ENCODE measurements at places on chromosomes 1 and 21.
A peak's percentile ranks its signal among the peaks of the same experiment; 100 is the strongest.

DNA sequence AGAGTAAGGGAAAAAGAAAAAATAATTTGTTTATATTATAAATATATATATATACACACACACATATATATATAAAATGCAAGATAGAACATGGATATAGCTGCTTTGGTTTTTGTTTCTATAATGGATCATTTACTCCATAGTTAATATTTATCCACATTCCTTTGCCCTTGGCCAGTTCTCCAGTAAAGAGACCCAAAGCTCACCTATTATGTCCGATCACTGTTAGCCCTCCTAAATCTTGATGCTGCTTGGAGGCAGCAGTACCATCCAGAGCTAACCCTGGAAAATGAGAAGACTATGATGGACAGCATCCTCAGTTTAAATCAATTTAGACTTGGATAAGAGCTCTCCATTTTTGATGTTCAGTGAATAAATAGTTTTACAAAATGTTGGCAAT lies 407.7 kb downstream of the PLPP3 start:
- DNase-seq = no peak

GRCh38 chr1:176096015-176096414 lies 111.1 kb downstream of the COP1 start:
- DNase-seq = no peak

- no peak for DNase-seq
Measured at GRCh38 chr1:99645203-99645602, 710 bp upstream of the PALMD start.

- DNase-seq = peak; percentile 67
Measured at GRCh38 chr1:107964336-107965109, 457 bp downstream of the VAV3 start.

DNA sequence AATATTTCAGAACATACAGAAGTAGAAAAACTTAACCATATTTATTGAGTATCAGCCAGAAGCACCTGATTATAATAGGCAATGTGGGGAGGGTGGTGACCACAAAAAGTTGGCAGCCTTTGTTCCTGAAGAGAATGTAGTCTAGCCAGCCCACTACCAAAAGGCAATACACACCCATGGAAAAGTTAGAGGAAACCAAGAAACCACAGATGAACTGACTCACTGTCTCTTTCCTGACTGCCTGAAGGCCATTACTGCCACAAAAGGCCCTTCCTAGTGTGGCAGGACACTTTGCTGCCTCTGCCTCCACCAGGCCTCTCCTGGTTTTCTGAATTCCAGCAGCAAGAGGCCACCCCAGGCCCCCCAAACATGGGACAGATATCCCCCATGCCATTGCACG lies 14.6 kb upstream of the PROX1 start:
- DNase-seq = no peak

DNA sequence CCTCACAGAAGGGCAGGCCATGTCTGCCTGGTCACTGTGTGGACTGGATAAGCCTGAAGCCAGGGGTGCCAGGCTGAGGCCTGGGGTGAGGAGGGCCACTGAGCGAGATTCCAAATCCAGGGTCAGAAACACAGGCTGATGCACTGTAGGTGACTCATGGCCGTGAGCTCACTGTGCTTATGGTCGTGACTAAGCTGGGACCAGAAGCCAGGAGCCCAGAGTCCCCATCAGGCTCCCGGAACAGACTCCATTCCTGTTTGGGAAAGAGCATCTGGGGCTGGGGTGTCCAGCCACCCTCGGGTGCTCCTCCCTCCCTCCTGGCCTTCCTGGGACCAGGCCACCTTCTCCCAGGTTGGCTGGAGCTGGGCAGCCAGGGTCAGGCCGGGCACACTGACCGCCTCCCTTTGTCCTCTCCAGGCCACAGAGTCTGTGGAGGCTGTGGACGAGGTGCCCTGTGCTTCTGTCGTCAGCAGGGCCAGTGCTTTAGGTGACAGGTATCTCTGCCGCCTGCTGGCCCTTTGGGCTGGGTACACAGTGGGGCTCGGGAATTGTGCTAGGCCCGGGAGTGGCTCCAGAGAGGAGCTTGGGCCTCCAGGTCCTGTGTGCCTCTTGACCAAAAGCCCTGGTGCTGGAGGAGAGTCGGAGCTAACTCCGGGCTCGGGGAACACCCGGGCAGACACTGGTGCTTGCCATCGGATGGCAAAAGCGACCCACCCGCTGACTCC lies 36.7 kb downstream of the AJAP1 start:
- no peak for DNase-seq

DNA sequence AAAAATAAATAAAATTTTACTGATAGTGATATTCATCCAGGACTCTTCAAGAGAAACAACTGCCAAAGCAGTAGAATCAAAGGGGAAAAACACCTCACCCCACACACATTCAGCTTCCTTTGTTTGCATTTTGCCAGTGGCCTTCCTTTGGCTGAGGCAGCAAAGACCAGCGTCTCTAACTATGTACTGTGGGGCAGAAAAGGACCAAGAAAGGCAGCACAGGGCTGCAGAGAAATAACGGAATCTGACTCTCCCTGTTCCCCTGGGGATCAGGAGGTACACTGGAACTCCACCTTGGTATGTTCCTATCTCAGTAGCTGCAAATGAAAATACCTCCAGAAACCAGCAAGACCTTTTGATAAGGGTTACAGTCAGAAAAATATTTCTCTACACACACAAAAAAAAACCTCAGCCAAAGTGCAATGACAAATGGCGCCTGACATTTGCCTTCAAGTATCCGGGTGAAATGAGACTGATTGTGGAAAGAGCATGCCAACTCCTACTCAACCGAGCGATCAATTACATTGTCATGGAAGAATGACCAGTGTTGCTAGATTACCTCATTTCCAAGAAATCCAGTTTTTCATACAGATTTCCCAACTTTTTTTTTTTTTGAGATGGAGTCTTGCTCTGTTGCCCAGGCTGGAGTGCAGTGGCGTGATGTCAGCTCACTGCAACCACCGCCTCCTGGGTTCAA lies 50.9 kb downstream of the TARBP1 start:
- DNase-seq = no peak

DNA sequence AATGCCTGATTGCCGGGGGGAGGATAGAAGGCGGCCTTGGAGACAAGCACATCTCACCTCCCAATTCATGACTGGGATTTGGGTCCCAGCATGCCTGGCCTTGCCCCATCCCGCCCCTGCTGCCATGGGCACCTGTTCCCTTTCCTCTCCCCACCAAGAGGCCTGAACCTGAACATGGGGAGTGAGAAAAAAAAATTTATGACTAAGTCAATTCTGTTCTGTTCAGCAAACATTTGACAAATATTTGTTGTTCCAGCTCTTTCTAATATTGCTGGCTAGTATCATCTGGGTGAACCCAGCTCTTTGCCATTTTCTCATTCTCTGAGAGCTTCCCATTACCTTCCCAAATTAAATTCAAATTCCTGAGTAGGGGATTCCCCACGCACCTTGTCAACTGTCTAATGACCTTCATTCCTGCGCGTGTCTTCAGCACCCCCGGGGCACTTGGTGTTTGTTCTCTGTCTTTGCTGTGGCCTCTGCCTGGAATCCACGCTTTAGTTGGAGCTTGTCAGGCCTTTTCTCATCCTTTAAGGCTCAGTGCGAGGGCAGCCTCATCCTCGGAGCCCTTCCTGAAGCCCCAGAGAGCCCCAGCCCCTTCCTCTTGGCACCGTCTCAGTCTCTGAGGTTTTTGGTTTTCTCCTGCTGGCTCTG lies 42.8 kb downstream of the ARHGEF10L start:
- no peak for DNase-seq

DNA sequence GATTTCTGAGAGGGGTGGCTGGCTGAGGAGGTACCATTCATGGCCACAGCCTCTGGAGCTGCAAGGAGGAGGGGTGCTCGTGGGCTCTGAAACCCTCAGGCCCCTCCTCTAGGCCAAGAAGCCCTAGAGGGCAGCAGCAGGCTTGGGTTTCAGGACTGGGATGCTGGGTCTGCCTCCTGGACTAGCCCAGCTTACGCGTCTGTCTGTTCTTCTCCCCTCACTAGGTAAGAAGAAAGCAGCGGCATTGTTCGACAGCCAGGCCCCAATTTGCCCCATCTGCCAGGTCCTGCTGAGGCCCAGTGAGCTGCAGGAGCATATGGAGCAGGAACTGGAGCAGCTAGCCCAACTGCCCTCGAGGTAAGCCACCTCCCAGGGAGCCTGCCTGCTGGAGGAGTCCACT lies 60.3 kb downstream of the TMEM53 start:
- no peak for DNase-seq

Measured in NCI-H526 treated with DMSO at 0.1 percent for 48 hours (cell line).